ENCODE measurements at places on chromosomes 4 and X.
A peak's percentile ranks its signal among the peaks of the same experiment; 100 is the strongest.

DNA sequence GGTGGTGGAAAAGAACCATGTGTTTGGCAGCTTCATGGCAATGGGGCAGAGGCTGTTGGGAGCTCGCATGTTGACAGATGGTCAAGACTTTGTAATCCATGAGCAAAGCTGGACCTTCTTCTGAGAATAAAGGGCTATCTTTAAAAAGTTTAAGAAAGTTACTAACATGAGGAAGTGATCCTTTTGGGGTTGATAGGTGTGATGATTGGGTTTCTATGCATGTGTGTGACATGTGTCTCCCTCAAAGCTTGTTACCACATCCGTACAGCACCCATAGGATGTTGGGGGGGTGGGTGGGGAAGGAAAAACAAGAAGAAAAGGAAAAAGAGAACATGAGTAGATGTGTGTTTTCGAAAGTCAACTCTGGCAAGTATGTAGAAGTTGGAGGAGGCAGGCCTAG lies 123.0 kb upstream of the TLR3 start:
- no peak for DNase-seq

DNA sequence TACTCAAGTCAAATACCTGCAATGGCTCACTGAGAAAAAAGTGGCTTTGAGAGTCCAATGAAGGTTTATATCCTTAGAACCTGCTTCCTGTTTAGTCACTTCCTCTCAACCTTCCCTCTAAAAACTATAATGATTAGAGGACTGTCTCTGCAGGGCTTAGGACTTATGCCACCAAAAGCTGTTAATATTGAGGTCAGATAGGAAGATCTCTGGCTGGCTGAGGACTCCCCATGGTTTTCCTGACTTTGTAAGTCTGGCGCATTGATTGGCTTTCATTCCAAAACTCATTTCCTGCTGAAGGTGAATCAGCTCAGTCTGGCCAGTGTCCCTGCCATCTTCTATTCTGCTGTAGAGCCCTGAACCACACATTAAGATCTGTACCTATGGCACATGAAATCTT lies 140.9 kb upstream of the ANK2 start:
- DNase-seq, result no peak

DNA sequence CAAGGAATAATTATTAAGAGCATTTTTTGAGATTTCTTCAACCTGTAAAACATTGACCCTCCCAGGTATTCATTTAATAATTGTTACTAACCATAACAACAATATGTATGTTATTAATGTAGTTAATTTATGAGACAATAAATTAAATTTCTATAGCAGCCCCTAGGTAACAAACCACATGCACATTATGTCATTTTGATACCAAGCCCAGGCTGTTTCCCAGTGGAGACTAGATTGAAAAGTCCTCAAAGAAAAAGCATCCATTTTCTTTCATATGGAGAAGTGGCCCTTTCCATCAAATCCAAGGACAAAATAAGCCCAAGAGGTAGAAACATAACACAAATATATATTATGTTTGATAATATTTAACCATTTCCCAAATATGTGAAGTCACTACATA lies 104.3 kb upstream of the GK2 start:
- no peak for DNase-seq

DNA sequence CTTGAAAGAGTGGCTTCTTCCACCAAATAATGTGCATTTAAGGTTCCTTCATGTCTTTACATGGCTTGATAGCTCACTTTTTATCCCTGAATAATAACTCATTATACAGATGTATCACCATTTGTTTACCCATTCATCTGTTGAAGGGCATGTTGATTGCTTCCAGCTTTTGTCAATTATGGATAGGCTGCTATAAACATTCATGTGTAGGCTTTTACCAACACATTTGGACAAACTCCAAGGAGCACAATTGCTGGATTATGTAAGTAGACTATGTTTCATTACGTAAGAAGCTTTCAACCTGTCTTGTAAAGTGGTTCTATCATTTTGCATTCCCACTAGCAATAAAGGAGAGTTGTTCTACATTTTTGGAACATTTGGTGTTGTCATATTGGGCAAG lies 2637.0 kb downstream of the PCDH7 start:
- no peak for DNase-seq

DNA sequence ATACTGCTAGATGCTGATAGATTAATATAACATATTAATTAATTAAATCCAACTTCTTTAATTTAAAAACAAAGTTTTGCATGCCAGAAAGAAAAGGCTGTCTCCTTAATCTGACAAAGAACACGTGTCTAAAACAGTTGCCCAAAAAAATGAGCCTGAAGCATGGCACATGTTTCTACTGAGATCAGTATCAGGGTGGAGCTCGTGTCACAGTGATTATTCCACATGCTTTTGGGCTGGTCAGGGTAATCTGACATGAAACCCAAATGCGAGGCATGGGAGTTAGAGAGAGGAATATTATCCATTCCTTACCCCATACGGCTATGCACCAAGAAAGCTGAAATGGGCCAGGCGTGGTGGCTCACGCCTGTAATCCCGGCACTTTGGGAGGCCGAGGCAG lies 79.4 kb upstream of the ADRA2C start:
- no peak for DNase-seq

DNA sequence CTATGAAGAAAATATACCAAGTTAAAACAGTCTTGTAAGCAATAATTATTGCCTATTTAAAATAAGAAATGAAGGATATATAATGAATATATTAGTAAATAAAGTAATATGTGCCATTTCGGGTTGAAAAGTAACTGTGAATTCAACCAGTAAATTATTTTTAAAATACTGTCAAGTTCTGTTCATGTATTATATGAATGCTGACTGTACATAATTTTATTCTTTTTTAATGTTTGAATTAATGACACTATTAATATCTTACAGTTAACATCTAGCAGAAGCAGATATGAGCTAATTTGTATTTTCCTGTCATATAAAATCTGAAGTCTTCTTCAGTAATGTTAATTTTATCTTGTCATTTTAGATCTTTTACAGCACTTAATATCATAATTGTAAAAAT lies 632.9 kb downstream of the CCSER1 start:
- no peak for DNase-seq

GRCh38 chr4:3262208-3263052 lies 13.5 kb downstream of the MSANTD1 start:
- peak; percentile 19 for DNase-seq

DNA sequence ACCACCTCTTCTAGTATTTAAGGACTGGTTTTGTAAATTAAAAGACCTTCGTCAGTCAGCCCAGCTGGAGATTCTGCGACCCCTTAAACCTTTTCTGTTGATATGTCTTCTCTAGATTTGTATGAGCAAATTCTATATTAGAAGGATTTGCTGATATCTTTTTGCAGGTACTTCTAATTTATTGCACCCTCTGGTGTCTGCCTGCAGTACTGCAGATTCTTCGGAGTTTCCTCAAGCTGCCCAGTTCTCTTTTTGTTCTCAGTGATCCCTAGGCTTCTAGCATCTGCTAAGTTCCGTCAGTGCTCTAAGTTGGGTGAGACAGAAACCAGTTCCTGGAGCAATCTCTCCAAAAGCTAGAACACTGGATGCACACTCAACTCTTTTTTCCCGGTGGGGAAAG lies 545.2 kb downstream of the C4orf33 start:
- DNase-seq, result peak; percentile 36

- DNase-seq, result peak; percentile 36
Observed at GRCh38 chr4:81214881-81215868, at the start of gene PRKG2. TSS of gene PRKG2 (minus strand) at chr4:81215222. CDS start at chr4:81205047, 10,175 bp downstream.

- no peak for DNase-seq
Observed at GRCh38 chr4:100797791-100798190, 280.0 kb upstream of the EMCN start.

DNA sequence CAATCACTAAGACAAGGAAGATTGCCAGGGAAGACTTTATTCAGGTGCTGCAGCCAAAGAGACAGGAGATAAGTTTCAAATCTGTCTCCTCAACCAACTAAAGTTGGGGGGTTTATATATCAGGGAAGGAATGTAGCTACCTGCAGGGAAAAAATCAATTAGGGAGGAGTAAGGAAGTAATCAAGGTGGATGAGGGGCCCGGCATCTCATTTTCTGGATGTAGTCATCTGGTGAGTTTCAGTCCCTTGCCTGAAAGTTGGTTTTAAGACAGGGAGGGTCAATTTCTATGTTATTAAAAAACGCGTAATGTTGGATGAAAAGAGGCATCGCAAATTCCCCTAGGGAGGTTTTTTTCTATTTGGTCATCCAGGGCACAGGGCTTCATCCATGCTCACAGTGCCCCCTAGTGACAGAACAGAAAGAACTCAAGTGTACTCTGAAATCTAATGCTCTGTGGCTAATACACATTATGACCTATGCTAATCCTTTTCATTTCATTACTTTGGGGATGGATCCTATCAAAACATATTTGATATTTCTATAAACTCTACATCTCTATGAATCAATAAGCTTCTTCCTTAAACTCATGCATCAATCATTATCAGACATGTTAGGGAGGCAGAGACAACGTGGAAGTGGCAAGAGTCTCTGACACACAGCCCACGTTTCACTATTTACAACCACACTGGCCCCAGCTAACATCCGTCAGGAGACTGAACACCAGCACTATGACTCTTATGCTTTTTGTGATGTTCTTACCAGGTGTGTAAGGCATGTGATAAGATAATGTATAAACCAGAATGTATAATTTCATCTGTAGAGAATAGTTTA lies 1577.0 kb upstream of the TENM3 start:
- DNase-seq, result no peak

DNA sequence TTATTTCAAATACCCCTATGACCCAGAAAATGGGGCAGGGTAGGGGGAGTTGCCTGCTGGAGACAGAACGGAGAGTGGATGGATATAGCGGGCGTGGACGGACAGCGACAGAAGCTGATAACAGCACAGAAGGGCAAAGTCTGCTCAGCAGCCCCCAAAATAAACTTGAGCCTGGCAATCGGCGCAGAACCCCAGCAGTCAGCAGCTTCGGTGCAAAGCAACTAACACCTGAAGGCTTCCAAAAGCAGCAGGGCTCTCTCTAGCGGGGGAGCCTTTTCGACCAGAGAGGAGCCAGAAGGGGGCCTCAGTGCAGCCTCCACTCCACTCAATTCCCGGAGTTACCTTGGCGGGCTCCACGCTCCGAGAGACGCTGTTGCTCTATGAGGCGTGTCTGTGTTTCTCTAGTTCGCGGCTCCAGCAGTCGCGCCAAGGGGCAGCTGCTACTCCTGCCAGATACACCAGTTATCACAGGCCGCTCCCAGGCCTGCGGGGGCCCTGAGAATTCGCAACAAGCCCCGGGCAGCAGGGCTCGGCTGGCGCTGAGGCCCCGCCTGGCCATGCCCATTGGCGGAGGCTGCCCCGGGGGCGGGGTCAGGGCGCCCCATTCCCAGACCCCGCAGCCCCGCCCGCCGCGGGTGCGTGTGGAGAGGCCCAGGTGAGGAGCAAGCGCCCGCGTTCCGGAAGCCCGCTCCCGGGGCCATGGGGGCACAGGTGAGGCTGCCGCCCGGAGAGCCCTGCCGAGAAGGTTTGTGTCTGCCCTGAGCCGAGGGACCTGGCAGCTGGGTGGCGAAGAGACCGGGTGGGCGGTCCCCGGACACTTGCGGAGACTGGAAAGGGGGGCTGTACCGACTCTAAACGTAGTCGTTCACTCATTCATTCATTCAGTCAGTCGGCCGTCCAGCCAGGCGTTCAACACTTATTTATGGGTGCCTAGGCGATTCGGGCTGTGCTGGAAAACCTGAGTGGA lies at the start of the genes CNGA1 and NIPAL1:
CNGA1 (minus strand) TSS at position 541 of the 967 bp plus-strand sequence. CDS start 63,992 bp downstream, outside the sequence.
NIPAL1 (plus strand) TSS at position 632 of the 967 bp plus-strand sequence; CDS start at position 700, 68 bp downstream.
- peak; percentile 85 for DNase-seq

GRCh38 chr4:53545942-53546581 lies 45.2 kb downstream of the LNX1 start:
- DNase-seq, result no peak

DNA sequence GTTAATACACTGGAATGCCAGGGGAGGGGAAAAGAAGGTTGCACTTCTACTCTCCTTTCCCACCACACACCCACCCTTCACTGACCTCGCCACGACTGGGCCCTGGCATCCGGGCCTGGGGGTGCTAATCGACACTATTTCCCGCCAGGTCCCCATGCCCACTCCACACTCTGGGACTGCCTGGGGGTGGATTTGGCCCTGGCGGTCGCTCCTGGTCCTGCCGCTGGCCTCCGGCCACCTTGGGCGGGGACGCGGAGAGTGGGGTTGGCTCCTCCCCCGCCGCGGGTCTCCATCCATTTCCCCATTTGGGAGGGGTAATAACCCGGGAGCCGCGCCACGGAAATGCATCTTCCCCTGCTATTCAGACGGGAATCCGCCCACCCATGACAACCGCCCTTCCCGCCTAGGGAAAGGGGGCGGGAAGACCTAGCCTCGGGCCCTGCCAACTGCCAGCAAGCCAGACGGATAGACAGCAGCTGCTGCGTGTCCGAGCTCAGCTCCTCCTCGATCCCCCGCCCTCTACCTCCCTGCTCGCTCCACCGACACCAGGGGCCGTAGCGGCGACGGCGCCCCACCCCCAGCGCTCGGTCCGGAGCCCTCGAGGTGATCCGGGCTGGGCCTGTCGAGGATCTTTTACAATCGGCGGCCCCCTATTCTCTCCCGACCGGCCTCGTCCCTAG lies 78.1 kb downstream of the RLIM start:
- DNase-seq, result peak; percentile 91

- no peak for DNase-seq
Observed at GRCh38 chrX:136822337-136823095, 41.8 kb upstream of the ARHGEF6 start.

DNA sequence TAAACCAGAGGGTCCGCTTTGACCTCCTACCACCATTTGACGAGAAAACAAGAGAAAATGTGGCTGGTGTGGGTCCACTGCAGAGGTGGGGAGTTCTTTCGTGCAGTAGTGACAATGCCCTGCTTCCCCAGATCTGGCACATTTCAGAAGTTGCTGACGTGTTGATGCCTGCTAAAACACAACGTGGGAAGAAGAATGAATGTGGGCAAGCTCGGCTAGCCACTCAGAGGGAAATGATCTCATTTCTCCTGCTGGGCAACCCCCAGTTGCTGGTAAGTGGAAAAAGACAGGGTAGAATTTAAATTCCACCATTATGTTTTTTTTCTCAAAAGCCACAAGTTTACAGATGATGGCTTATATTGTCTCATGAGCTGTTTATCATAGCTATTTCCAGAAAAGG lies 77.9 kb downstream of the LUZP4 start:
- no peak for DNase-seq

DNA sequence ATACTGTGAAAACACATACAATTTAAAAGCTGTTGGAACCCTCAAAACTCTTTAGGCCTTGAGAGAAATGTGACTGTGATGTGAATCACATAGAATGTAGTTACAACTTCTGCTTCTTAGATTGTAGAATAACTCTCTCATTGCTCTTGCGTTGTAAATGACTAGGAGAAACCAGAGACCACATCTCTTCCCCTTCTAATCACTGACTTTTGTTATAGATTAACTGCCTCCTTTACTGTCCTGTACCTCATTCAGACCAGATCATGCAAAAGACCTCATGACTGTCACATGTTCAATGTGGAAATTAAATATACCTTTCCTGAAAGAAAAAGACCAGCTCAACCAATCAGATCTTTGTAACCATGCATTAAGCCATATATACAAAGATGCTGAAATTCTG lies 43.2 kb upstream of the NEIL3 start:
- no peak for DNase-seq

- DNase-seq, result peak; percentile 68
Observed at GRCh38 chr4:80072228-80072743, 743 bp downstream of the ANTXR2 start.

- no peak for DNase-seq
Observed at GRCh38 chr4:65951177-65951576, 280.9 kb upstream of the EPHA5 start.

DNA sequence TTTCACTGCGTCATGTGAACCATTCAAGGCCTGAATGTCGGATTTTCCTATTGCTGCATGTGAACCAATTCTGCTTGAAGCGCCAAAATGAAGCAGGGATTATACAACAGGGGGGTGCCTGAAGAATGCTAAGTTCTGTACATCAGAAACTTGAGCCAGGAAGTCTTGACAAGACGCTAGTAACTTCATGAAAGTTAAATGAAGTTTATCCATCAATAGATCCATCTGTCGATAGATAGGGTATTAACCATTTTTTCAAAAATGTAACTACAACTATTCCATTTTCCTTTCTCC lies 590 bp upstream of the NAF1 start:
- DNase-seq, result no peak
